ENCODE measurements at places on chromosomes 5 and 9.

GRCh38 chr5:132431632-132432031 lies 58.9 kb downstream of the IRF1 start:
- DNase-seq, result no peak

DNA sequence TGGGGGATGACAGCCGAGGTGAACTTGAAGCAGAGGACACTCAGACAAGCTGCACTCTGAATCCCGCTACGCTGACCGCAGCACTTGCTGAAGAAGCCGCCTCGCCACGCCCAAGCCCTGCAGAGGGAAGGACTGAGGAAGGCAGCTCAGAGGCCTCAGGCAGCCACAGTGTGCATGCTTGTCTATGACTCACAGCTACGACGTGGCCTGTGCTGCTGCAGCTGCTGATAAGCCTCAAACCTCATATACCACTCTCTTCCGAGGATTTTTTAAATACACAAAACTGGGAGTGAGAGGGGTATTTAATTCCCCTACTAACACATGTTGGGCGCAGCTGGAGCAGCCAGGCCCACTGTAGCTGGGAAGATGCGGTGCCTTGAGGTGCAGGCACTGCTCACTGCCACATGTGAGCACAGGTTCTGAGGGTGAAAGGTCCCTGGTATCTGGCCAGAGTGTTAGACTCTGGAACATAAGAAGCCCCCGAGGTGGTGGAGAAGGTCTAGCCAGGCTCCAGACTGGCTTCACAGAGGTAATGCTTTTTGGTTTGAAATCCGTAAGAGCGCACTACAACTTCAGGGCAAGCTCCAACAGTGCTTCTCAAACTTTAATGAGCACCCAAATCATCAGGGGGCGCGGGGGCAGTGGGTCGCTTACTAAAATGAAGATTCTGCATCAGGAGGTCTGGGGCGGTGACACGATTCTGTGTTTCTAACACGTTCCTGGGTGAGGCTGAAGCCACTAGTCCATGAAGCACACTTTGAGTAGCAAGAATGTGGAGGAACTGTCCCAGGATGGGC lies 196.8 kb downstream of the AUH start:
- peak; percentile 57 for DNase-seq

DNA sequence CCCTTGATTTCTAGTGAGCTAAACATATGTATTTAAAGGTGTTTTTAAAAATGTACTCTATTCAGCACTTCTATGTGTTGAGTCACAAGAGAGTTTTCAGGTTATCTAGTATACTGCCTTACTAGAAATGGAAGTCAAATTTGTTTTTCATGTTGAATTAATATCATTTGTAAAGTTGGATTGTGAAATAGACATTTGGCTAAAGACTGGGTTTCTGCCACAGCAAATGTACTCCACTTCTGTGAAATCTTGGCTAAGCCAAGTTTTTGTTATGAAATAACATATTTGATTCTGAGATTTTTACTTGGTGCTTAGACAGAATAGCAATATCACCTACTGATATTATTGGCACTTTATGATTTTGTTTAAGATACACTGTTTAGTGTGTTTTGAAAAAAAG lies 106.0 kb downstream of the CWC27 start:
- DNase-seq, result no peak

DNA sequence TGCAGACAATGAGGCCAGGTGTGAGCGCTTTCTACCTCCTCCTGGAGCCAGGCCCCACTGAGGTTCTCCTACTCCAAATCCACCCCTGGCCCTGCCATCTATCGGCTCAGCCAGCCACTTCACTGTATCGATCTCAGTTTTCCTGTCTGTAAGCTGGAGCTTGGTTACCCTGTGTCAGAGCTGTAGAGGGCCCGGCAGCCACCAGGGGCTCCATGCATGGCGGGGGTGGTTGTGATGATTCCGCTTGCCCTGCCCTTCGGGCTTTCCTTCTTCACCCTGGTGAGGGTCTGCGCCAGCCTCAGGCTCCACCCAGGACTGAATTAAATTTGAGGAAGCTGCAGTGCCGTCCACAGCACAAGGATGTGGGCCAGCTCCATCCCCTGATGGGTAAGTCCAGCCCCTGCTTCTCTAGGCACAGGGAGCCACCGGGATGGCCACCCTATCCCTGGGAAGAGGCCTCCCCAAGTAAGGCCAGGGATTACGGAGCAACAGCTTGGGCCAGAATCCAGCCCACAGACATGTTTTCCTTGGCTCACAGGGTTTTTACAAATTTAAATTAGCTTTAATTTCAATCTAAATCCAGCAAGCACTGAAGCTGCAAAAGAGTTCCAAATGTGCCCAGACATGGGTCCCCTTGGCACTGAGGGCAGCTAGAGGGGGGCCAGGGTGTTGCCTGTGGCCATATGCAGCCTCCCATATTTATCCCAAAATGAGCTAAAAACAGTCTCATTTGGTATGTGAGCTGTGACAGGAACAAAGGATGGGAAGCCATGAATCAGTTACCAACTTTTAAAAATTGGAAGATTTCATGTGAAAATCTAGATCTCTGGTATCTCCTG lies 89.1 kb upstream of the FBXW11 start:
- no peak for DNase-seq

DNA sequence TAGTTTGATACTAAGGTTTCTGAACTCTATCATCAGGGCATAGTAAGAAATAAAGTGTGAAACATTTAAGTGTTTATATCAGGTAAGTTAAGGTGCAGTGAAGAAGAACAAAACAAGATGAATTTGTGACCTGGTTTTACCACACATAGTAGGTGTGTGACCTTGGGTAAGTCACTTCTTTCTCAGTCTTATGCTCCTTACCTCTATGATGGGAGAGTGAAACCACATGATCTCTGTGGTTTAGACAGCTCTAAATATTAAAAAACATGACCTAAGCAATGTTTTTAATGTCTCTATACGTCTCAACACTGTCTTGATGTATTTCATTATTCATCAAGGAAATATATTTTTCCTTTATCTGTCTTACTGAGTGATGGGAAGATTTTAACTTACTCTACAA lies 629.6 kb upstream of the DMAC1 start:
- peak; percentile 8 for DNase-seq

DNA sequence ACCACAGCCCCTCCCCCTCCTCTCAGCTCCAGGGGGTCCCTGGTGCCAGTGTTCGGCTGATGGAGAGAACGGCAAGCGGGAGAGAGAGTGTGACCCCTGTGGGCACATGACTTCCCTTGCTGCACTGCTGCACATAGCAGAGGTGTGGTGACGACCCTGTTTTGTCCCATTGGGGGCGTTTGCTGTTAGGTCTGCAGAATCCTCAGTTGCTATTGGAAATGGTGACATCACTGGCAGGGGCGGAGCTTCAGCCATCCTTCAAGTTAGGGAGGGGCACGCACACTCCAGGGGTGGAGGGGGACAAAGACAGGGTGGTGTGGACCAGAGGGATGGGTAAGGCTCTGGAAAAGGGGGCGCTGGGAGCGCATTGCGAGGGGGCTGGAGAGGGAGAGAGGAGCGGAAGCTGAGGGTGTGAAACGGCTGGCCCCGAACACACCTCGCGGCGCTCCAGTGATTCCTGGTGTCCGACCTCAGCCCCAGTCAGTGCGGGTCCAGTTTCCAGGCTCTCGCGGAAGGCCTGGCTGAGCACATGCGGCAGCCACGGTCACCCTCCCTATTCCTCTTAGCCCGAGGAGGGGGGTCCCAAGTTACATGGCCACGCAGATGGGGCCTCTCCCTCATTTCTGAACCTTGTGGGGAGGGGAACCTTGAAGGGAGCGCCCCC lies 764 bp upstream of the GRIN1 start:
- no peak for DNase-seq

DNA sequence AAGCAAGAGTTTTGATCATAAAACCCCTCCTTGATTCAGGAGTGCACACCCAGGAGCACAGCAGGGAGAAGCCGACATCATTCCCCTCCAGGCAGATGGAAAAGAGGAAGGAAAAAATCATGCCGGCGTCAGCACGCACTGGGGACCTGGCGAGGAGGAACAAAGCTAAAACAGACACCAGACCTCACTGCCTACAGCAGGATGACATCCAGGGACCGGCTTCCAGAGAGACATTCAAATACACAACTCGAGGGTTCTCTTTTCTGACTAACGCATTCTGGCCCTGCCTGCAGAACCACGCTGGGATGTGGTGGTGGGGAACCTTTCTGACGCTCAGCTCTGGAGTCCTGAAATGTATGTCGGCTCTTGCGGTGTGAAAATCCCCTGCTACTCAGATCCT lies 2.7 kb downstream of the UBAC1 start:
- DNase-seq, result no peak

- no peak for DNase-seq
Measured at GRCh38 chr5:98917433-98917832, 11.4 kb downstream of the CHD1 start.

DNA sequence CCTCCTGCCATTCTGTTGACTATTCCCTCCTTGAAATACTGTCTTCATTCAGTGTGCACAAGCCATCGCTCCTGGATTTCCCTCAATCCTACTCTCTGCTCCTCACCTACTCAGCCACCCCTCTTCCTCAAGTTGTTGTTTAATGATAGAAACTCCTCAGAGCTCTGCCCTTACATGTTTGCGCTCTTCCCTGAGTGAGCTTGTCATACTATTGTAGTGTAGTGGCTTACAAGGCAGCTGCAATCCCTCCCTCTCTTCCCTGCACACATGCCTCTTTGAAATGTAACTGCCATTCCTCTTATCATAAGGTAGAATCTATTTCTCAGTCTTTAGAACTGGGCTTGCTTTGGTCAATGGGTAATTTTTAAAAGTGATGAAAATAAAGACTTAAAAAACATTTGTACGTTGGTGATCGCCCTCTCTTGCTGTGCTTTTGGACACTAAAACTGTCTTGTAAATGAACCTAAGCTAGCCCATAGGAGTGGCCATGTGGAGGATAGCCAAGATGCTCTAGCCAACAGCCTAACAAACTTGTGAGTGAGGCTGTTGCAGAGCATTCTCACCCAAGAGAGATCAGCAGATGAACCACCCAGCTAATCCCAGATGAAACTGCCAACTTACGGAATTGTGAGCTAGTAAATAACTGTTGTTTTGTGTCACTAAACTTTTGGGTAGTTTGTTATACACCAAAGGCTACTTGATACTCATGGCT lies 18.1 kb upstream of the SMAD5 start:
- no peak for DNase-seq

DNA sequence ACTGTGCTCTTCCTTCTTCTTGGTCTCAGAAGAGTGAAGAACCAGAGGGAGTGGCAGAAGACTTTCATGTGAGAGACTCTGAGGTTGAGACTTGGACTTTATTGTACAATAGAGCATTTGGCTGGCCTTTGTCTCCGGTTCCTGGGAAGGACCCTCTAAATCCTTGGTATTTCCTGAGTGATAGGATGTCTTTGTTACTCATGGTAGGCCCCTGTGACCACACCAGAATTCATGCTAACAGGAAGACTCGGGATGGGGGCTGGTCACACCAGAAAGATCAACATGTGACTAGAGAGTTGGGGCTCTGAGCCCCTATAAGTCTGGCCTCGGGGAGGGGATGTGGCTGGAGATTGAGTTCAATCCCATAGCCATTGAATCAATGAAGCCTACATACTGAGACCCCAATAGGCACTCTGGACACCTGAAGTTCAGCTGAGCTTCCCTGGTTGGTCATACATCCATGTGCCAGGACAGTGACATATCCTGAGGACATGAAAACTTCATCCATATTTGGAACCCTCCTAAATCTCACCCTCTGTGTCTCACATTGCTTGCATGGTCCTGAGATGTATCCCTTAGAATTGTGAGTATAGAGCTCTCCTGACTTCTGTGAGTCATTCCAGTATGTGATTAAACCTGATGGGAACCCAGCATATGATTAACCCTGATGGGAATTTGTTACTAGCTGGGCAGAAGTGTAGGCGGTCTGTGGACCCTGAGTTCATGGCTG lies 201.7 kb downstream of the GADD45G start:
- DNase-seq, result no peak

DNA sequence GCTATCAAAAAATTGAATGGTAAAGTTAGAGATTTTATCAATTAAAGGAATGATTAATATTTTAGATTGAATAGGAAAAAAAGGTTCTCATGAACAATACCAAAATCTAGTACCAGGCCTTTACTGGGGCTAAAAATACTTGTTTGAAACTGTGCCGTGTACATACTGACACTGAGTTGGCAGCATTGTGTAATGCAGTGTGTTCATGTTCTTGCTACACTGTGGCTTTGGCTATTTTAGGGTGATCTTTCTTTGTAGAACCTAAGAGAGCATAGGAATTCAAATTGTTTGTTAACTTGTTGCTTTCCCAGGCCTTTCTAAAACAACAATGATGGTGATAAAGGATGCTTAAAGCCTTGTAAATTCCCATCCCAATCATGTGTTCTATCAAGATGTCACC lies 80.9 kb downstream of the KIF4B start:
- DNase-seq, result no peak

DNA sequence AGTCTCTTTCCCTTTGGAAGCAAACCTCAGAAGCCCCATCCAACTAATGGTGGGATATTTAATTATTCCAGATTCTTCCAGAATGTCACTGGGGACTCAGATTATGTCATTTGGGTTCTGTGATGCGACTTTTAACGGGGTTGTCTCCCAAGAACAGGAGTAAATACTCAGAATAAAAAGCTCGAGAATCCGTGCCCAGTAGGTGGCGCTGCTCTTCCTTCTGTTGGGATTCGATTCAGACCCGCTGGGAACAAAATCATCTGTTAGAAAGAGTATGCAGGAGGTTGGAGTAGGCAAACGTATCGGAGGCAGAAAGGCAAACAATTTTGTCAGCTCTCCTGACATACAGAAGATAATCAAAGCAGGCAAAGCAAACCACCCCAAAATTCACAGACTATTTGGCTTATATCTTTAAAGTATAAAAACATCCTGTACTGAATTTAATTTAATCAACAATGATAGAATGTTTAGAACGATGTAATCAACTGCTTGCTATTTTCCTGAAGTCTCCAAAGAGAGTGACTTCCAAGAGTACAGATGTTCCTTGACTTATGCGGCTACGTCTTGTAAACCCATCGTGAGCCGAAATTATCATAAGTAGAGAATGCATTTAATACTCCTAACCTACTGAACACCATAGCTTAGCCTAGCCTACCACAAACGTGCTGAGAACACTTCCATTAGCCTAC lies 169.8 kb upstream of the RAI14 start:
- peak; percentile 57 for DNase-seq

GRCh38 chr9:38024036-38024681 lies 44.9 kb downstream of the SHB start:
- DNase-seq, result no peak

- no peak for DNase-seq
Measured at GRCh38 chr5:89844548-89844947, 565.0 kb downstream of the CETN3 start.

DNA sequence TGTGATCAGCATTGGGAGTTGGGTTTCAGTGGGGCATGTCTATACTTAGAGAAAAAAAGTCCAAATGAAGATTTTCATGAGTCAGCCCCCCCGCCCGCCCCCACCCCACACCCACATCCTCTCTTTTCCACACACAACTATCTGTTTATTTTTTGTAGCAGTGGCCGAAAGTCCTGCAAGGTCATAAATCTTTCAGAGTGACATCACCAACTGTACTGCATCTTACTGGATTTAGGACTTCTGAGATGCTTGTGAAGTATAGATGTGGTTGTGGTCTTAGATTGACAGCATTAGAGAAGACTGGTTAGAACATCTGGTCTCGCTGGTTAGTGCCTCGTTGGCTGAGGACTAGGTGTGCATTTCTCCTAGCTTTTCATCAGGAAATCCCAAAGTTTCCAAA lies 7.3 kb upstream of the ROPN1L start:
- DNase-seq, result no peak

GRCh38 chr5:141180313-141180712 lies 1.9 kb upstream of the PCDHB16 start:
- DNase-seq, result no peak
